ENCODE measurements at places on chromosomes 4 and X. TPM values are rescaled to one million over a fixed set of nuclear protein-coding genes. Genes with fewer than 3 reads are reported as not detected.

P2RY8 gene
- total RNA-seq, result 1.6 TPM

RAB33A gene
- 0.24 TPM for total RNA-seq

TRIM60 gene
- not detected for total RNA-seq

XPNPEP2 gene
- 0.73 TPM for total RNA-seq

TMEM47 gene
- 31.5 TPM for total RNA-seq

PRPS2 gene
- 5.4 TPM for total RNA-seq

PABPC1L2B gene
- total RNA-seq, result not detected

GRK4 gene
- total RNA-seq, result 8.8 TPM

HSFX2 gene
- total RNA-seq, result not detected

TBX22 gene
- not detected for total RNA-seq

DUSP21 gene
- total RNA-seq, result not detected

MAML3 gene
- 2.4 TPM for total RNA-seq

MAPK10 gene
- total RNA-seq, result 4.0 TPM

HTN3 gene
- total RNA-seq, result not detected

GRCh38 chr4:7893539-7893938, 46.1 kb downstream of the AFAP1 start:
- DNase-seq, result no peak

GRCh38 chr4:78446619-78447018, 105.0 kb upstream of the ANXA3 start:
- DNase-seq, result no peak

- no peak for DNase-seq
These were observed 11.2 kb downstream of the CD40LG start for GRCh38 chrX:136659174-136659573.

- no peak for DNase-seq
These were observed 246.9 kb upstream of the GIMD1 start for GRCh38 chr4:106615410-106615945.

GRCh38 chrX:124033821-124034220, 72.3 kb downstream of the STAG2 start:
- DNase-seq, result no peak

GRCh38 chrX:31705816-31706215, 634.0 kb upstream of the FTHL17 start:
- no peak for DNase-seq

GRCh38 chr4:142474398-142475087, 371.6 kb downstream of the INPP4B start:
- DNase-seq, result no peak

- DNase-seq, result no peak
These were observed 1.5 kb downstream of the EVC start for GRCh38 chr4:5712517-5712916.

DNA sequence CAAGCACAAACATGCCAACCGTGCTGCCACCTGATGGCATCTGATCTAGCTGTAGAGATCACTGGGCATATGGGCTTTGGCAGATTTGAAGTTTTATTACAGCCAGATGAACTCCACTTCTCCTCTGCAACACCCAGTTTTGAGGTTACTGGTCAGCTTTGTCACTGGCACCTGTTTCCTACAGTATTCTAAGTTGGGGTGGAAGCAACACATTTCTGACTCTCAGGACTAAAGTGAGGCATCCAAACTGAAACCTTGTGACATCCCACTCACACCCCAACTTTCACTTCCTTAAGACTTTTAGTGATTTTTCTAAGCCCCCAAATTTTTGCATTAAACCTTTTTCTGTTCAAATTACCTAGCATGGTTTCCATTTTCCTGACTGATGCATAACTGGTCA, 115.1 kb upstream of the PCDH18 start:
- DNase-seq, result no peak

- DNase-seq, result no peak
These were observed 45.7 kb downstream of the BEND2 start for GRCh38 chrX:18174971-18175370.

DNA sequence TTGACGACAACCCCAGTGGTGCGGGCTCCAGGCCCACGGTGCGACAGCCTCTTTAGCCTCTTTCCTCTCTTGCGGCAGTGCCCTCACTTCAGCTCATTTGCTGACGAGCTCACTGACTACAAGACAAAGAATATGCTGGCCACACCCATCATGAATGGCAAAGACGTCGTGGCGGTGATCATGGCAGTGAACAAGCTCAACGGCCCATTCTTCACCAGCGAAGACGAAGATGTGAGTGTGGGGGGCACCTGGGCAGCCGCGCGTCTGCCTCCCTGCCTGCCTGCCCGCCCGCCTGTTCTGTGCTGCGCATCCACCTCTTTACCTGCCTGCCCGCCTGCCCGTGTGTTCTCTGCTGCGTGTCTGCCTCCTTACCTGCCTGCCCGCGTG, 9.2 kb downstream of the PDE6B start:
- no peak for DNase-seq

DNA sequence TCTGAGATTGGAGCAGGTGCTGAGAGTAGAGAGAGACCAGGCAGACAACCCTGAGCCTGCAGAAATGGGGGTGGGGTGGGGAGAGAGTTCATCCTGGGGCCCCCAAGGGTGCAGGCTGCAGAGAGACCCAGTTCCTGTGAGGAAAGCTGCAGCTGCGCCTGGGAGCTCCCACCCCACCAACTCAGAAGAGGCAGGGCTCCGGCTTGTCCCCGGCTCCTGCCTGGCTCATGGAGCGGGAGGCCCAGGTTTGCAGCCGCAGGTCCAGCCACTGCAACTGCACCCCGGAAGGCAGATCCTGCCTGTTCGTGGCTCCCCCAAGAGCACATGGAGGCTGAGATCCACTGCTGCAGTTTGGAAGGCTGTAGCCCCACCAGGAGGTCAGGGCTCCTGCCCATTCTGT, 44.2 kb upstream of the DGKK start:
- no peak for DNase-seq

DNA sequence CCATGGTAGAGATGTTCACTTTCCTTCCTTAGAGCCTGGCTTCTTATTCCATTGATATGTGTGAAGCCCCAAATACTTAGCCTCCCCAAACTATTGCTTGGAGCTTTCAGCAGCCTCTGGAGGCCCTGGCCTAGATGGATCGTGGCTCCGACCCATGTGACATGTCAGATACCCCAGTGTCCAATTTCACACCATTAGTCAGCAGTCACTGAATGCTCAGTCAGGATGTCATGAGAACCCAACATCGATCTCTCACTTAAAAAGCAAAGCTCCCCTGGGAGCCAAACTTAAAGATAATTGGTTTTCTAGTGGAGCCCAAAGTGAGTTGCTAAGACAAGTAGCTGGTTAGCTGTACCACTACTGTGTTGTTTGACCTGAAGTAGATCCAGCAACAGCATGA, 41.6 kb upstream of the IGSF1 start:
- DNase-seq, result no peak

GRCh38 chr4:172826346-172826745, 342.3 kb upstream of the GALNT7 start:
- DNase-seq, result no peak

- no peak for DNase-seq
These were observed 20.7 kb upstream of the UCHL1 start for GRCh38 chr4:41236032-41236431.

- no peak for DNase-seq
These were observed 930.7 kb upstream of the PCDH10 start for GRCh38 chr4:132218406-132218805.

All from Right ventricle myocardium superior (tissue), 1 donor.